Glutamatergic neuron (in vitro differentiated cells): ENCODE measurements at places on chromosomes 11 and 22. TPM values are rescaled to one million over a fixed set of nuclear protein-coding genes. Genes with fewer than 3 reads are reported as not detected.

Gene CSNK2A3
- 17.4 TPM for total RNA-seq

Gene PDE2A
- total RNA-seq: 16.9 TPM

Gene POU2AF3
- not detected for total RNA-seq

Gene ZNF280A
- not detected for total RNA-seq

Gene PRDX5
- total RNA-seq: 418 TPM

Gene USH1C
- not detected for total RNA-seq
